ENCODE measurements at places on chromosomes 7 and 10.

DNA sequence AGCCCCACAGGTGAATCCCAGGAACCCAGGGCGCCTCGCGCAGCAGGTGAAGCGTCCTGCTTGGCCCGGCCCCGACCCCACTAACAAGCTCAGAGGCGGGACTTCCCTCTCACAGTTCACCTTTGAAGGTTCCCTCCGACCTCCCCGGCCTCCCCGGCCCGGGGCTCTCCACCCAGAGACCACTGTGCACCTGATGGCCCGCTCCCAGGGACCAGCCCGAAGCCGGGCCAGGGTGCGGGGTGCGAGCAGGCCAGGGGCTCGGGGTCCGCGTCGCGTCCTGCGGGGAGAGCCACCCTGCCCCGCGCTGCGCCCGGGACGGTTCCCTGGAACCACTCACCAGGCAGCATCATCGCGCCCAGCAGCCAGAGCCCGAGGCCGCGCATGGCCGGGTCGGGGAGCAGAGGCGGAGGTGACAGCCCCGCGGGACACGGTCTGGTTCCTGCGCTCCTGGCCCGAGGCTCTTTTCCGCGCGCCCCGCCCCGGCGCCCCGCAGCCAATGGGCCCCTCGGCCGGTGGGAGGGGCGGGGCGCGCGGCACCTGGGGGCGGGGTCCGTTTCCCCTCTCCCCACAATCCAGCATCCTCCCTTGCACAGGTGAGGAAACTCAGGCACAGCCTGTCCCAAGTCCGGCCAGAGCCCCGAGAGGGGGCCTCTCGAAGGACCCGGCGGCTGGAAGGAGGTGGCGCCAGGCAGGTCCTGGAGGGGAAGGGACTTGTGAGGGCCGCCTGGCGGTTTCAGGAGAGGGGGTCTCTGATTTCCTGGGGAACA, at the start of gene ADAM8:
ADAM8 (minus strand) TSS at position 434 of the 767 bp plus-strand sequence; CDS start at position 383, 51 bp downstream.
- no peak for DNase-seq

GRCh38 chr10:89281606-89282395, 20.0 kb upstream of the IFIT2 start:
- DNase-seq, result no peak

DNA sequence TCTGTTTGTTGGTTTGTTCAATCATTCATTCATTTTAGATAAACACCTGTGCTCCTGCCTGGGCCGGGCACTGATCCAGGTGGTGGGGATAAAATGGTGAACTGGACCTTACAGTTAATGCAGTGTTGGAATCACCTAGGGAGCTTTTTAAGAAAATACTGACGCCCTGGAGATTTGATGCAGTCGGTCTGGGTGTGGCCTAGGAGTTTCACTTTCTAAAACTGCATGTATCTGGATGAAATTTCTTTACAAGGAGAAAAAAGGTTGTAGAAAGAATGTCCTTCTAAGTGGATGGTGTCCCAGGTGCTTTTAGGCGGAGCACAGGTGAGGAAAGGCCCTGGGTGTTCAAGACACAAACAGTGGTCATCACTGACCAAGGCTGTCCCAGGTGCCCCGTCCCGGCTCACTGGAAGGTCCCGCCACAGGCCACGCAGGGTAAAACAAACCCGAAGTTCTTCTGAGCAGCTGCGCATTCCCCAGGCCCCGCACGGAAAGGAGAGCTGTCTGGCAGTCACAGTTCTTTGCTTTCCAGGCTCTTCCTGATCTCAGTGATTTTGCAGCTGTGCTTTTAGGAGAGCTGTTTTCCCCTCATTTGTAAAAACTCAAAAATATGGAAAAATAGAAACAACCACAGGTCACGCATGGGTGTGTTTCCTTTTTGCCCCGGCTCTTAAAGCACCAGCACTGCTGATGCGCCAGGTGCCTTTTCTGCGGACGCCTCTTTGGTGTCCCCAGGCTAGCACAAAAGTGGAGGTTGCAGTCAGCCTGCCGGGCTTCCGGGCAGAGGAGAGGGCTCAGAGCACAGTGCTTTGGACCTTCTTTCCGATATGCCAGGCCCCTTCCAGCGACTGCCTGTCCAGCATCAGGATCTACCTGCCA, 161.9 kb downstream of the GRK5 start:
- no peak for DNase-seq

DNA sequence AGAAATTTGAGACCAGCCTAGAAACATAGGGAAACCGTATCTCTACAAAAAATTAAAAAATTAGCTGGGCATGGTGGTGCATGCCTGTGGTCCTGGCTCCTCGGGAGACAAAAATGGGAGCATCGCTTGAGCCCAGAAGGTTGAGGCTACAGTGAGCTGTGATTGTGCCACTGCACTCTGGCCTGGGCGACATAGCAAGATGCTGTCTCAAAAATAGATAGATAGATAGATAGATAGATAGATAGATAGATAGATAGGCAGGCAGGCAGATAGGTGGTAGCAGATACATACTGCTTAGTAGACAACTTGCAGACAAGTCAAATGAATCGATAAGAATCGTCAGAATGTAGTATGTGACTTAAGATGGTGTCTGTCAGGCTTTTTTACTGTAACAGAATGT, 106.9 kb downstream of the SND1 start:
- no peak for DNase-seq

DNA sequence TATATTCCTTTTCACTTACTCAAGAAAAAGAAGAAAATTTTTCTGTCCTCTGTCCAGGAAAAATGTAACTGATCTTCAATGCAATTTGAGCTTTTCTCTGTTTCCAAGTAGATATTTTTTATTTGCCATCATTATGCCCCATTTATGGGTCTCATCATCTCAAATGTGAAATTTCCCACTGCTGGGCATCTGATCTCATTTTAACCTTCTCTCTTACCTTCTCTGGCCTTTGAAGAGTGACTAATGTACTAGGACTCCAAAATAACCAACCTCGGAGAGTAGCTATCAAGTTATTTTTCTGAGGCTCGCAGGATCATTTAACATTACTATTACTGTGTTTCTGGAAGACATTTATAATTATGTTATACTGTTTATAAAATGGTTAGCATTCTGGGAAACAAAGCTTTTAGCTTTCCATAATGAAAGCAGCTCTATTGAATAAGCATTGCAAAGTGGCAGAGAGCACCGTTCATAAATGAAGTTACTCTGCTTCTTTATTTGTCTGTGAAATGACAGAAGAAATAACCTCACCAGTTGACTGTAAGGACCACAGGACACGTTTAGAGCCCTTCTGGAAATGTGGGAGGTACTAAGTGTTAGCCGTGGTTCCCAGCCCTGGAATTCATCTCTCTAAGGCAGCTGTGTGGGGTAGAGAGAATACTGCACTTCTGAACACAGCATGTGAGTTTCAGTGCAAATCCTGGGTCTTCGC, 33.3 kb upstream of the NMT2 start:
- no peak for DNase-seq

DNA sequence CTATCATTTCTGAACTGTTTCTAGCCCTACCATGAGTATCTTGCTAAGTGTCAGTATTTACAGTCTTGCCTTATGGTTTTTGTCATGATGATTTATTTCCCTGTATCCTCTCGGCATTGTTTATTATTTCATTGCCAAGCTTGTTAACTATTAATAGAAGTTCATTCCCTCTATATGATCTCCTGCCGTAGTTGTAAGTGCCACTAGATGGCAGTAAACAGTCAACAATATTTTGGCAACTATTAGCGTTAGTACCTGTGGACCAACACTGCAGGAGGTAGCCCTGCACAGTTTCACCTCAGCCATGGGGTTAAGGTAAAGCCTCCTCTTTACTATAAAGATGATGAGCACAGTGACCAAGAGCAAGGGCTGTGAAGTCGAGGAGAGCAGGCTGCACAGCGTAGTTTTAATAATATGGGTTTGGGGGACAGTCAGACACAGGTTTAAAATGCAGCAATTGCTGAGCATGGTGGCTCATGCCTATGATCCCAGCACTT, 26.1 kb upstream of the CCNJ start:
- no peak for DNase-seq
